ENCODE measurements at places on chromosomes 11 and 22.

DNA sequence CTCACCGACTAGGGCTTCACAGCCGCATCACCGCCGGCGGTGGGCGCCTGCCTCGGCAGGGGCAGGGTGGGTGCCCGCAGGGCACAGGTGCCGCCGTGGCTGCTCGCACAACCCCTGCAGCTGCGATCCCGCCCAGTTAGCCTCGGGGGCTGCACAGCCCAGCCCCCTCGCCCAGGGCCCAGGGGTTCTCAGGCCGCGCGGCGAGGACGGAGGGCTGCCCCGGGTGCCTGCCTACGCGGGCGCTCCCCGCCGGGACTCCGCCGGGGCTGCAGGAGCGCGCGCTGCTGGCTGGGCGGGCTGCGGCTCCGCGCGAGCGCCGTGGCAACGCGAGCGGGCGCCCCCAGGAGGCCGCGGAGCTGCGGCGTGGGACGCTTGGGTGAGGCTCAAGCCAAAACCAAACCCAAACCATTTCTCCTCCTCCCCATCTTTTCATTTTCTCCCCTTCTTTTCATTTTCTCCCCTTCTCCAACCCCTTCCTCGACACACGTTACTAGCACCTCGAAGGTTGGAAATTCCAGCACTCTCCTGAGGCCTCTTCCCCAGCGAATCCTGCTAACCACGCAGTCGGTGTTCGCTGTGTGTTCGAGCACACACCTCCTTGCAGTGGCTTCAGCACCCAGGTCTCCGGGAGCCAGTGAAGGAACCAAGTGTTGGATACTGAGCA is at the start of gene MICAL3:
Gene MICAL3, minus strand, starts transcription at position 286 of the 664 bp plus-strand sequence. CDS start 117,749 bp downstream, outside the sequence.
- peak; percentile 61 for DNase-seq

- no peak for DNase-seq
Measured at GRCh38 chr11:57776577-57777210, 15.1 kb downstream of the CTNND1 start.

DNA sequence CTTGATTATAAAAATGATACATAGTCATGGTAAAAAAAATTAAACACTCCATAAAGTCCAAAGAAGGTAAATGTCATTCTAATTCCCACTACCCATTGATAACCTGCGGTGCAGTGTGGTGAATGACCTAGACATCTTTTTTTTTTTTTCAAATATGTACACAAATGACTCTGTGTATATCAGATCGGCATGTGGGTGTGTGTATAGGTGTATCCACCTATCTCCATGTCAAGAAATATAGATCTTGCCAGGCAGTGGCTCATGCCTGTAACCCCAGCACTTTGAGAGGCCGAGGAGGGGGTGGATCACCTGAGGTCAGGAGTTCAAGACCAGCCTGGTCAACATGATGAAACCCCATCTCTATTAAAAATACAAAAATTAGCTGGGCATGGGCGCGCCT is 18.4 kb upstream of the CBX6 start:
- no peak for DNase-seq

DNA sequence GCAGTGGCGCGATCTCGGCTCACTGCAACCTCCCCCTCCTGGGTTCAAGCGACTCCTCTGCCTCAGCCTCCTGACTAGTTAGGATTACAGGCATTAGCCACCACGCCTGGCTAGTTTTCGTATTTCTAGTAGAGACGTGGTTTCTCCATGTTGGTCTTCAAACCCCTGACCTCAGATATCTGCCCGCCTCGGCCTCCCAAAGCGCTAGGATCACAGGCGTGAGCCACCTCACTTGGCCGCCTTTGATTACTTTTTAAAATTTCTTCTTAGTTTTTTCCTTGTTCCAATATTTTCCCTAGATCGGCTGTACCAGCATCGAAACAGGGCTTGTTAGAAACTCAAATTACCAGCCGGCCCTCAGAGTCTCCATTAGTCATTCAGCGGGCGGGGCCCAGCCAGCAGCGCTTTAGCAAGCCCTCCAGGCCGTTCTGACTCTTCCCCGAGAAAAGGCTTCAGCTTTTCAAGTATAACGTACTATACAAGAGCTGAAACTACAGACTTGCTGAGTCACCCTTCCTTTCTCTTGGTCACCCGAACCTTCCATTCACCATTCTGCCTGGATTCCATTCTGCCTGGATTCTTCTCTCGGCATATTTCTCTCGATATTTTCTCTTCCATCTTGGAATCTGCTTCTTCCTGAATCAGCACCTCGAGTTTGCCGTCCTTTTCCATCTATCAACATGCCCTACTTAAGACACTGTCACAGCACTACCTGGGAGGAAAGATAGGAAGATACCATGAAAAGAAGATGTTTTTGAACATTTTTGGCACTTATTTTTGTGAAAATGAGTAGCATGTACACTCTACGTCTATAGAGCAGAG is 6.7 kb upstream of the CAPRIN1 start:
- no peak for DNase-seq

Measured in activated effector memory CD4-positive, alpha-beta T cell treated with Interleukin-2 at 50 U/mL for 16 hours (primary cell).